ENCODE measurements at places on chromosomes 2 and 18.

DNA sequence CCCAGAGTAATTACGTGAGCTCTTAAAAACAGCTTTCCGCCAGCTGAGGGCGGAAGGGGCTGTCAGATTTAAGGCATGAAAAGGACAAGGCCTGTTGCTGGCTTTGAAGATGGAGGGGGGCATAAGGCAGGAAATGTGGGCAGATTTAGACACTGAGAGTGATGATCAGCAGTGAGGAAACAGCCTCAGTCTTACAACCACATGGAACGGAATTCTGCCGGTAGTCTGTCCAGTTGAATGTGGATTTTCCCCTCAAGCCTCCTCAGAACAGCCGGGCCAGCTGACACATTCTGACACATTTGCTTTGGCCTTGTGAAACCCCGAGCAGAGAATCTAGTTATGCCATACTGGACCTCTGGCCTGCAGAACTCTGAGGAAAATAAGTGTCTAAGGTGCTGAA lies 16.6 kb downstream of the POLE4 start:
- DNase-seq, result no peak

- no peak for DNase-seq
These were observed 51.7 kb upstream of the MYL1 start for GRCh38 chr2:210366675-210367080.

DNA sequence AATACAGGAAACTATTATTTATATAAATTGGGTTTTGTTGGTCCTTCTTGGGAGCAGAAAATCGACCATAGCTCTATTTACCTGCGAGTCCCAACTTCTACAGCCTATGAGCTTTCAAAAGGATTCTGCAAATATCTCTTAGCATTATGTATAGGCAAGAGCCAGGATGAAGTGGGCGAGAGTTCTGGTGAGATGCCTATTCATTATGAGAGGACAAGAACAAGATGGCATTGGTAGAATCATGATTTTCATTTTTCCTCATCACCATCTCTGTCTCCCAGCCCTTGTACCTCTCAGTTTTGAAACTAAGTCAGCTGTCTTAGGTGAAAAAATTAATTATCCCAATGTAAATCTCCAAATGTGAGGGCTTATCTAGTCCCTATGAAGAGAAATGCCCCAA lies 25.0 kb downstream of the WIPF1 start:
- DNase-seq, result no peak

DNA sequence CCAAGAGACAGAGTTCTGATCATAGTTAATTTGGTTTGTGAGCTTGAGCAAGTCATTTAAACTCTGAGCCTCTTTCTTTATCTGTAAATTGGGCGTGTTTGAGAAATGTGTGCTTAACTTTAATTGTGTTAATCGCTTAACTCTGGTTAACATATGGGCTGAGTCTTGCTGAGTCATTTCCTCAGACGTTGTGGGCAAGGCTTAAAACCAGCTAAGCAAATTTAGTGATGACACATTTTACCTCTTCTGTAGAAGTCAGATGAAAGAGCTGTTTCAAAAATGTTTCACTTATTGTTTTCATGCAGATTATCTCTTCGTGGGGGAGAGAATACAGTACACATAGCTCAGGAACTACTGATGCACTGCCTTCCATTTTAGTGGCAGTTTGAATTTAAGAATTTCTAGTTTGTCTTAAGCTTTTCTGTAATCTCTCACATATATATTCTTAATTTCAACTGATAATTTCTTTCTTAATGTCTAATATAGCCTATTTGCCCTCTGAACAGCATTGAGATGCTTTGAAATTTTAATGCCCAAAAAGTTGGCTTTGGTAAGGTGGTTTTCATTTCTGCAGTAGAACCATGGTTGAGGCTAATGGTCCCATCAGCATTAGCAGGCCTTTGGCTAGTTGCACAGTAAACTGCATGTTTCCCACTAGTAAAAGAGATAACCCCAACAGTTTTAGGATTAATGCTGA lies 34.9 kb downstream of the RAB10 start:
- no peak for DNase-seq

DNA sequence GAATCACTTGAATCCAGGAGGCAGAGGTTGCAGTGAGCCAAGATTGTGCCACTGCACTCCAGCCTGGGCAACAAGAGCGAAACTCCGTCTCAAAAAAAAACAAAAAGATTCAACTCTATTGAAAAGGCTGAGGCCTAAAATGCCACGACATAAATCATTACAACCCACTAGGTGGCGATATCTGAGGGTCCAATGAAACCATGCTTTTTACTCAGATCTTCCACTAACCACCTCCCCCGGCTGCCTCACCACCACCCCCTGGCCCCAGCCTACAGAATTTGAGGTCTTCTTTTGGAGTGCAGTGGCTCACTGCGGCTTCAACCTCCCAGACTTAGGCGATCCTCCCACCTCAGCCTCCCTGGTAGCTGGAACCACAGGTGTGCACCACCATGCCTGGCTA lies 57.5 kb downstream of the AP1S3 start:
- no peak for DNase-seq

DNA sequence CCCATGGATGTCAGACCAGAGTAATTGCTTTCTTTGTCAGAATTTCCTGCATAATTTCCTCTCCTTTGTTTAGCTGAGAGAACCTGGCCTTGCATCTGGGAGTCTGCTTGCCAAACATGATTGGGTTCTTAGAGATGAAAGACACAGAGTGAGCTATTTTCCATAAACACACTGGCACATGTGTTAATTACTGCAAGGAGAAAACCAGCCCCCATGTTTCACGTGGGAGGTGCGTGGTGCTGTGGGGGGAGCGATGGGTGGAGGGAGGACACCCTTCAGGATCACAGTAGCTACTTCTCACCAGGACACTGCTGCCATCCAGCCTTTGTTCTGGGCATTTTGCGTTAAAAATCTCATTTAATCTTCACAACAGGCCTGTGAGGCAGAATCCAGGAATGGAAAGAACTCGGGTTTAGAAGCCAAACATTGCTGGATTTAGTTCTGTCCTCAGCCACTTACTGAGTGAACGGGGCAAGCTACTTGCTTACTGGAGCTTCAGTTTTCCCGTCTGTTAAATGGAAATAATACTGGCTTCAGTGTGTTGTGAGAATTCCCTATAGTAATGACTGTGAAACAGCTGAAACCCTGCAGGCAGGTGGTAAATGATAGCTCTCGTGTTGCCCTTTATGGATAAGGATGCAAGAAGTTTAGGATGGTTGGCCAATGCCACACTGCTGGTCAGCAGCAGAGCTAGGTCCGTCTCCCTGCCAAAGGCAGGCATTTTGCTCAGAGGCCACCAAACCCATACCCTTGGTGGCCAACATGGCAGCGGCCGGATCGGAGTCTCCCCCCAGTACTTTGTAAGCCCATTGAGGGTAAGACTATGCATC lies 100.1 kb upstream of the ASAP2 start:
- DNase-seq, result peak; percentile 63

- peak; percentile 45 for DNase-seq
These were observed 65.9 kb upstream of the ITM2C start for GRCh38 chr2:230798769-230799399.

- DNase-seq, result no peak
These were observed 108.1 kb upstream of the KCTD1 start for GRCh38 chr18:26656431-26656943.

DNA sequence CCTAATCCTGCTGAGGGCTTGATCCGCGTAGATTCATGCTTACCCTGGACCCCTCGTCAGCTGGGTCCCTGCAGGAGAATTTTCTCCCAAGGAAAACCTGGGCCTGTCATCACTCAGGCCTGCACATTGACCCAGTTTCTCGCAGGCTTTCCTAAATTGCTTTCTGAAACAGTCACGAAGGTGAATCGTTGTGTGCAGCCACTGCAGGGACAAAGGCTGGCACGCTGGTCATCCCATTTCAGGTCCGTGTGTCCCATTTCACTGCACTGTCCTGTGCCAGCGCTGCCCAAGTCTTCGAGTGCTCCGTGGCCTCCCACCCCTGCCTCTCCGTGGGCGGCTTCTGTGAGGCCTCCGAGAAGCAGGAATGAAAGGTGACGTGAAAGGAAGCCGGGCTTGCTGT lies 62.8 kb upstream of the YWHAQ start:
- DNase-seq, result no peak

DNA sequence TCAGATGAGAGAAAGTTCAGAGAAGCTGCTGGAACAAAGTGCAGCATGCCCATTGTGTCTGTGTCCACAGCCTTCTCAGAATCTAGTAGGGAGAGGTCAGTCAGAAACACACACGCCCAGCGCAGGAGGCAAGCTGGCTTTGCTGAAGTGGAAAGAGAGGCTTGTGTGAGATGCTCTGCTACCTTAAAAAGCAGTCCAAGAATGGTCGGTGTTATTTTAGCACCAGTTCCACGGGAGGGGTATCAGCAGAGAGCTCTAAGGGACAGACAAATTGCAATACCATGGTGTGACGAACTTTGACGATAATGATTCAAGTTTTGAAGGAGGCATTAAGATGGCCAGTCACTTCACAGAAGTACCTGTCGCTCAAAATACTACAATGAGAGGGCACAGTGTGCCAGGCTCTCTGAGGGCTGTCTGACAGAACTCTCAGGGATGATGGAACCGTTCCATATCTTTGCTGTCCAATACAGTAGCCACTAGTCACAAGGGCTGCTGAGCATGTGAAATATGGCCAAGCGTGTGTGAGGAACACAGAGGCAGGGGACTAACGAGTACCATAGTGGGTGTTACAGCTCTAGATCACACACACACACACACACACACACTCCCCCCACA lies 237.5 kb upstream of the TMEM200C start:
- DNase-seq, result no peak

GRCh38 chr2:158124896-158125295 lies 23.2 kb downstream of the UPP2 start:
- no peak for DNase-seq

DNA sequence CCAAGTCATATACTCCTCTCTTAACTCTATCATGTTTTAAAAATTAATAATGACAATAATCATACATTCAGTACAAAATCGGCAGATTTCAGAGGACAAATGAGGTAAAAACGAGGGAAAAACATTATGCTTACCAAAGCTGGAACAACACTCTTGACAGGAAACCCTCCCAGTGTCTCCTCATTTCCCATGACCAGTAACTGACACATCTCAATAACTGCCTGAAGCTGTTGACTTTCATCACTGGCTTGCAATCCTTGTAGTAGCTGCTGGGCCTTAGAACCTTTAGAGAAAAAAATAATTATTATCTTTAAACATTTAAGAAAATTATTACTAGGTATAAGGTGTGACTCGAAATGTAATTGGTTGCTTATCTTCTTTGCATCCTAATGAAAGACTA lies 103.6 kb downstream of the TRIP12 start:
- DNase-seq, result no peak

- no peak for DNase-seq
These were observed 180.5 kb downstream of the TMEM18 start for GRCh38 chr2:496729-497128.

- no peak for DNase-seq
These were observed 62.3 kb downstream of the USP37 start for GRCh38 chr2:218505754-218506371.

DNA sequence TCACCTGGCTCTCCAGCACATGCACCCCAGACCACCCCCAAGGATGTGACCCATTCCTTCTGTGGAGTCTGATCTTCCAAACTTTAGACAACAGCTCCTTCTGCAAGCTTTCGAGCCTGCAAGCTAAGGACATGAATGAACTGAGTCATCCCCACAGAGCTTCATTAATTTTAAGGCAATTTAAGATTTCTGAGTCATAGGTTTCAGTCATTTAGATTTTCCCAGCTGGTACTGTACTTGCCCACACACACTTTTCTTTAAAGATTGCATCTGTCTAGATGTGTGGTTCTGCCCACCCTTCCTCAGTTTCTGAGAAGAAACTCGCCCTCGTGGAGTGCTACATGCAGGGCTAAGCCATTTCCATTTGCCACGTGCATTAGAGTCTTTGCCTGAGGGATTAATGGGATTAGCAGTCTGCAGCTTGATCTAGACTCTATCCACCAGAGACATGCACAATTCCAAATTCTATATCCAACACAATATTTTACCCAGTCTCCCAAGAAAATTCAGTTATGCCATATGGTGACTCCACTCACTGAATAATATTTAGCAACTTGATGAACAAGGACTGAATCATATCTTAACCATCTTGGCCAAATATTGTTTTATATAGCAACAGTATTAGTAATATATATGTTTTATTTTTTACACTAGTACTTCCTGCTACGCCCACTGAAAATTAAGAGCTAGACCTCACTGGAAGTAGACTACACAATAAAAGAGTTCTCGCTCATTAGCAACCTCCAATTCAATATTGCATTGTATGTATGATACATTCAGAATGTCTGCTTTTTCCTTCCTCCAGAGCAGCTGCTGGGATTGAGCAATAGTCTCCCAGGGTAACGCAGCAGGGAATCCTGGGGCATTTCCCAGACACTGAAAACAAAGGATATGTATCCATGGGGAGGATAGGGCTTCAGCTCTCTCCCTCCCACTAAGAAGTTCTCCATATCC lies 14.3 kb upstream of the TRIB2 start:
- no peak for DNase-seq

DNA sequence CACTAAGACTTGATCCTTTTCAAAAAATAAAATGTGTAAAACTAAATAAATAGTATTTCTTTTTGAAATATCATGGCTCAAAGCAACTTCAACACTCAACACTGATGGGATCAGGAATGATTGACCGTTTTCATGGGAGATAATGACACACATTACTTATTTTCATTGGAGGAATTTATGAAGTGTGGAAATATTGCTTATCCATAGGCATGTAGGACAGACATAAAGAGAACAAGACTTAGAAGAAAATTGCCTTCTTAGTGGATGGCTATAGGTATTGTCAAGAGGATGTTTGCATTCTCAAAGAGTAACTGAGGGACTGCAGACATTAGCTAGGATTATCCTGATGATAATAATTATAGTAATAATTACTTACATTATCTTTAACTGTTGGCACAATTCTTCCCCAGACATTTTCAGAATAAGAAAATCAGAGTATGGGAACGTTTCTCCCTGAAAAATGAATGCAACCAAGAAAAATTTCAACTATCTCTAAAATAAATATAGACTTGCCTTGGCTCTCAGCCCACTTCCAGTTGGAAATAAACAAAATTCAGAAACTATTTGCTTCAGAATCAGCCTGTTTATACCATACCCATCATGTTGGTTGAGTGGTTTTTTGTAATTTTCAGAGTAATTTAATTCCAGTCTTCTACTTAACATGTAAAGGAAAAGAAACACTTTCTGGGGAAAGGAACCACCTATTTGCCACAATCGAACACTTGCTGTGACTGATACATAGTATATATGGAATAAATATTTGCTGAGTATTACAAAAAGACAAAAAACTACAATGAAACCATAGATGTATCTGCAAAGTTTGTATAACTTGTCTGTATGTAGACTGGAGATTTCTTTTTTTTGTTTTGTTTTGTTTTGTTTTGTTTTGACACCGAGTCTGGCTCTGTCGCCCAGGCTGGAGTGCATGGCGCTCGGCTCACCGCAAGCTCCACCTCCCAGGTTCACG lies 165.7 kb downstream of the TMX3 start:
- no peak for DNase-seq

GRCh38 chr2:235087832-235088495 lies 136.1 kb downstream of the SH3BP4 start:
- no peak for DNase-seq

DNA sequence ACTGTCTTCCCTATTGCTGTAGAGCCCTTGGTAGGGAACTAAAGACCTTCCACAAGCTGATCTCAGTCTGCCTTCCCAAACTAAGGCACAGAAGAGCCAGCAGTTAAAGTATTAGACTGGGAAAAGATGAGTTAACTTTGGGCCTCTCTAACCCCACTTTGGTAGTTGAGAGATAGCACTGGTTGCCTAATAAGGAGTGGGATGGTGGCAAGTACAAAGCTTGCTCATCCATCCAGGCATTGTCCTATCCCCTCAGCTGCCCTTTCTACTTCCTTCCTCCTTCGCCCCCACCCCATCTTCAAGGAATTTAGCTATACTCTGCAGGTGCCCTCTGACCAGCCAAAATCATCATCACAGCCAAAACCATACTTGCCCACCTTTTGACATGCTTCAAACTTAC lies 22.2 kb upstream of the AFTPH start:
- DNase-seq, result no peak

- DNase-seq, result no peak
These were observed 83.0 kb upstream of the CHRNA1 start for GRCh38 chr2:174846941-174847938.
